ENCODE measurements at places on chromosomes 4 and X.

DNA sequence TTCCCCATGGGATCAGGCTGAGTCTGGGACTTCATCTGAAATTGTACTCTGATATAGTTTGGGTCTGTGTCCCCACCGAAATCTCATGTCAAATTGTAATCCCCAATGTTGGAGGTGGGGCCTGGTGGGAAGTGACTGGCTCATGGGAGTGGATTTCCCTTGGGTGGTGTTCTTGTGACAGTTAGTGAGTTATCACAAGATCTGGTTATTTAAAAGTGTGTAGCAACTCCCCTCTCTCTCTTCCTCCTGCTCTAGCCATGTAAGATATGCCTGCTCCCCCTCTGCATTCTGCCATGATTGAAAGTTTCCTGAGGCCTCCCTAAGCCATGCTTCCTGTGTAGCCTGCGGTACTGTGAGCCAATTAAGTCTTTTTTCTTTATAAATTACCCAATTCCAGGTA lies 61.0 kb downstream of the RASGEF1B start:
- DNase-seq, result no peak

- no peak for DNase-seq
Observed at GRCh38 chr4:77025643-77026321, 50.0 kb downstream of the CCNI start.

DNA sequence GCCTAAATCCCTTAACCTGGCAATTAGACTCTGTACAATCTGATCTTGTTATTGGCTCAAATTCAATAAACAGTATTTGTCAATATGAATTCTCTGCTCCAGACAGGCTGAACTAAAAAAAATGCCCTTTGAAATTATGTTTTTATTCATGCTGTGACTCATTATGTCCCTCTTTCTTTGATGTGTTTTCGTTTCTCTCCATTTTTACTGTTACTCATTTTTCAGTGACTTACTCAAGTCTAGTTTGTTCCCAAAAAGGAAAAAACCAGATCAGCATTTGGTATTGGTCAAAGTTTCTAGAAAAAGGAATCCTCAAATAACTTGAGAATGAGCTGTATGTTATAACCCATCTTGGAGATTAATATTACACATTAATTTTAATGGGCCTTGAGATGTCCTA lies 40.4 kb downstream of the UNC5C start:
- DNase-seq, result no peak

- no peak for DNase-seq
Observed at GRCh38 chr4:144371485-144371884, 231.0 kb upstream of the GYPA start.

GRCh38 chrX:105179644-105180043 lies 40.9 kb downstream of the TEX13A start:
- no peak for DNase-seq

DNA sequence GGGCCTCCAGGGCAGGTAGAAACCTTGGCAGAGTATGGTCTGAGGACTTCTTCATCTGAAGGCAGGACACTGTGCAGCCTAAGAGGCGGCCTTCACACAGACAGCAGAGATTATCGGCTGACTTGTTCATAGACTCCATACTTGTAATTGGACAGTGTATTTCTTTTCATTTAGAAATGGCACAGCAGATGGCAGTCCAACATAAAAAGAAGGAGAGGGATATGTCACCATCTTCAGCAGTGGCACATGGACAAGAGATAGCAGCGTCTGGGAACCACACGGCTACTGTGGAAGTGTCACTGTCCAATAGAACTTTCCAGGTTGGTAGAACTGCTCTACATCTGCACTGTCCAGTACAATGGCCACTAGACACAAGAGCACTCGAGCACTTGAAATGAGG lies 21.7 kb upstream of the GEMIN8 start:
- DNase-seq, result no peak

DNA sequence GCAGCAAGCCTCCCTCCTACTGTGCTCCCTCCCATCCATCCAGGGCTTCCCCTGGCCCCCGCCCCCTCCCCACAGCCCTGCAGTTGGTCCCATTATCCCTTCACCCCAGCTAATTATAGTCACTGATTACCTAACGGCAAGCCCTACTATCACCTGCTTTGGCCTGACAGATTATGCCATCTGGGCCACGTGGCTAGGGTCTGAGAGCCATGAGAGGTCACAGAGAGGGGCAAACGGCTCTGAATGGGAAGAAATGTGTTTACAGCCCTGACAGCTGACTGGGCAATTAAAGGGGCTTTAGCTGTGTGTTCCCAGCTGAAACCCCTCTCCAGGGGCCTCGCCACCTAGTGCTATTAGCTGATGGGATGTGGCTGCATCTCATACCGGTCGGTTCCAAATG lies 134.4 kb upstream of the CPEB2 start:
- DNase-seq, result no peak

DNA sequence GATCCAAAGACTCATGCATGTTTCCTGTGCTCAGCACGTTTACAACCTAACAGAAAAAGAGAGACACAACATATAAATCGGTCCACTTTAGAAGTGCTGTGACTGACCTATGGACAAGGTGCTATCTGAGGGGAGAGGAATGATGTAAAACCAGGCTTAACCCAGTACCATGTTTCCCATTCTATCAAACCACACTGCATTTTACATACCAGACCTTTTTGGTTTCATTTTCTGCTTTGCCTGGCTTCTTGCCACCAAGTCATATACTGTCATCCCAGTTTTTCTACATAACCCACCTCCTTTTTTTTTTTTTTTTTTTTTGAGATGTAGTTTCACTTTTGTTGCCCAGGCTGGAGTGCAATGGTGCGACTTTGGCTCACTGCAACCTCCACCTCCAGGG lies 82.2 kb downstream of the KLF8 start:
- DNase-seq, result no peak

- DNase-seq, result no peak
Observed at GRCh38 chrX:49191574-49192011, 5.4 kb upstream of the PRICKLE3 start.

- no peak for DNase-seq
Observed at GRCh38 chr4:108385076-108385475, 216.3 kb upstream of the LEF1 start.

GRCh38 chrX:136765821-136766356 lies 14.8 kb downstream of the ARHGEF6 start:
- DNase-seq, result peak; percentile 28

- no peak for DNase-seq
Observed at GRCh38 chr4:74544655-74545361, 99.9 kb downstream of the AREG start.

GRCh38 chrX:153854702-153855101 lies 24.4 kb upstream of the PDZD4 start:
- no peak for DNase-seq

DNA sequence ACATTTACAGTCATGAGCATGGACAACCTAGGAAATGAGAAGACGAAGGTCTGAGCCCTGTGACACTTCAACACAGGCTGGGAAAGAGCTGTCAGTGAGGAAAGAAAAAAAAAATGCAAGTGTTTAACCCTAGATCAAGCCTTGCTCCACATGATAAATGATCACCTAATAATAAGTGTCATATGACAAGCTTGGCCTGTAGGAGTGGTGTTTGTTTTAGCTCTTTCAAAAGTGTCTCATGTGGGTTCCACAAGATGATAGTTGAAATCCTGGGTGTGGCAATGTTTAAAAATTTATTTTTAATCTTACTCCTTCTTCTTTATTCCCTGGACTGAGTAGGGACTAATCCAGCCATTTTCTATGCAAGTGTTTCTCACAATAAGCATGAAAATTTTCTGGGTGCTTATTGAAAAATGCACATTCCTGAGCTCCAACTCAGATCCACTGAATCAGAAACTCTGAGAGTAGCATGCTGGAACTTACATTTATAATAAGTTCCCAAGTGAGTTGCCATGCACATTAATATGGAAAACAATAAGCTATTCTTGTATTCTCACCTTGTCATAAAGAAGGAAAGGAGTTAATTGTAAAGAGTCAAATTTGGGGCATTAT lies 138.3 kb downstream of the AREG start:
- DNase-seq, result no peak

GRCh38 chrX:41153957-41154356 lies 68.7 kb downstream of the USP9X start:
- DNase-seq, result no peak

DNA sequence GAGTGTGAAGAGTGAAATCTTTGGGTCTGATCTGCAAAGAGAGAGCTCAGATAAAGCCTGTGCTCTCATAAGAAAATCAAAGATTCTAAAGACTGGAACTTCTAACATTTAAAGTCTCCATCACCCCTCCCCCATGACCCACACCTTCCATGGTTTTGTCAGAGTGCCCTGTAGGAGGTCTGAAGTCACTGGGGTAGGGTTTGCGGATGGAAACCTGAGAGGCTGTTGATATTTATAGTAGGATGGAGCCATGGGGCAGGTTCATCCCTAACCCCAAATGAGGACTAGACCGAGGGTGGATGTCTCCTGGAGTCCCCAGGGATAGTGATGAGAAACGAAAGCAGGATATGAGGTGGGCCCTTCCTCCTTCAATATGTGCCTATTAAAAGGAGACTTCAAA lies 28.4 kb upstream of the NLGN4X start:
- no peak for DNase-seq

DNA sequence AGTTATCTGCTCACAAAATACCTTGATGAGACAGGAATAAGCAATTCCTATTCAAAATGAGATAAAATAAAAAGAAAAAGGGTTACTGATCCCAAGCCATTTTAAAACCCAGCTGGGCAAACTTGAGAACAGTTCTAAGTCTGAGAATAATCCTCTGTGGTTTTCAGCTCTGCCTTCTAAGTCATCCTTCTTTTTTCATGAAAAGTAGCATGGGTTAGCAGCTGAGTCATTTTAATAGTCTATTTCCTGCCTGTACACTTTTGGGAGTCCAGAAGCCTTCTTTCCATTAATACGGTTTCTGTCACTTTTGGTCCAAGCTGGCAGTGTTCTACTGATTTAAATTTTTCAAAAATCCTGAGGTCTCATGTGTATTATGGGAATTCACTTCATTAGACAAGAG lies 374.3 kb downstream of the IQCM start:
- no peak for DNase-seq

DNA sequence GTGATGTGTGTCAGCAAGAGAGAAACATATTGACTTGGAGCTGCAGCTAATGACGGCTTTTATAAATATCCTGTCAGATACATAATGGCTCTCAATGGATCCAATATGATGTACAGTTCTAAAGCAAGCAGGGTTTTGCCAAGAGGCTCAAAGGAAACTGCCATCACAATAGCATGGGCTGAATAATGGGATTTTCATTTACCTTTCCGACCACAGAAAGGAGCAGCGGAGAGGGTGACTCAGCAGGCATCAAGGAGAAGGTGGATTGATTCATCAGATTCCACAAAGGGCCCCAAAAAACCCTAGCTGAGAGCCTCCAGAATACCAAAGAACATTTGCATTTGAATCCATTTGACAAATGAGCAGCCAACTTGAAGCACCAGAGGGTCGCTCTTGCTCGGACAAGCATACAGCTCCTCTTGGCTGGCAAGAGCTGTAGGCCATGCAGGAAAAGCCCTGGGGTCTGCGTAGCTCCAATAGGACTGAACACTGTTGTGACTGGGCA lies 355.7 kb upstream of the NOCT start:
- DNase-seq, result no peak

DNA sequence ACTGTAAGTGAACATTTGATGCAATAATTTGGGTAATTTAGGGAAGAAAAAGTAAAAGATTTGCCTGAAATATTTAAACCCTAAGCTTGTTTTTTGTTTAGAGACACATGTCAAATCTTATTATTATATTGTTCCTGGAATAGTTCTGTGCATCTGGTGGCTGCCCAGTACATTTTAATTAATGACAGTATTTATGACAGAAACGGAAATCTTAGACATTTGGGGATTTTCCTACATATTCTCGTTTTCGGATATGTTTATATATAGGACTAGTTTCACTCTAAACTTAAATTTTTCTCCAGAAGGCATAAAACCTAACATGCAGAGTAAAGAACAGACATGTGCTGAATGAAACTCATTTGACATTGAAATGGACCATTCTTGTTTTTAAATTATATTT lies 125.6 kb upstream of the PAQR3 start:
- DNase-seq, result no peak

DNA sequence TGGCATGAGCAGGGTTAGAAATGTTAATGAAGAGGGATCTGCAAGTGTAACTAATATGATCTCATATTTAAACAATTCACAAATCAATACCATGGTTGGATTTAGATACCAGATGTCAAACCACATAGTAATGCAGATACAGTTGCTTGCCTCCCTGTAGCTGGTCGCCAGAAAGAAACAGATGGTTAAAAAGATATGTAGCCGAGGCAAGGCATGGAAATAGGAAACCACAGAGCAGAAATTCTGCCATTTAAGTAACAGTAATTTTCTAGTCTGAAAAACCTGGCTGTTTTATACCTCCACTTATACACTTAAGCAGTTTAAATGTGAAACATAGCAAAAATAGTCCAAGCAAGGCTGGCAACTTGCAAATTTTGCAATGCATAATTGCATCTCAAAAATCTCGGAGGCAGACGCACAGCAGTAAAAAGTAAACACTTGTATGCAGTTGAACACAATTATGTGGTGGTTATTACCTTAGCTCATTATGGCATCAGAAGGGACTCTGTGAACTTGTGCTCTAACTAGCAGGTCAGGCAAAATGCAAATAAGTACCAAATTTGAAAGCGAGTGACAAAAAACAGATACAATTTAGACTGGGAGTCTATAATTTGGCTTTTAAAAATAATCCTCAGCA lies 126.8 kb downstream of the NAA11 start:
- DNase-seq, result no peak

- DNase-seq, result no peak
Observed at GRCh38 chrX:30278365-30278764, 30.8 kb downstream of the NR0B1 start.

- DNase-seq, result no peak
Observed at GRCh38 chr4:186008057-186008456, 60.9 kb upstream of the TLR3 start.

DNA sequence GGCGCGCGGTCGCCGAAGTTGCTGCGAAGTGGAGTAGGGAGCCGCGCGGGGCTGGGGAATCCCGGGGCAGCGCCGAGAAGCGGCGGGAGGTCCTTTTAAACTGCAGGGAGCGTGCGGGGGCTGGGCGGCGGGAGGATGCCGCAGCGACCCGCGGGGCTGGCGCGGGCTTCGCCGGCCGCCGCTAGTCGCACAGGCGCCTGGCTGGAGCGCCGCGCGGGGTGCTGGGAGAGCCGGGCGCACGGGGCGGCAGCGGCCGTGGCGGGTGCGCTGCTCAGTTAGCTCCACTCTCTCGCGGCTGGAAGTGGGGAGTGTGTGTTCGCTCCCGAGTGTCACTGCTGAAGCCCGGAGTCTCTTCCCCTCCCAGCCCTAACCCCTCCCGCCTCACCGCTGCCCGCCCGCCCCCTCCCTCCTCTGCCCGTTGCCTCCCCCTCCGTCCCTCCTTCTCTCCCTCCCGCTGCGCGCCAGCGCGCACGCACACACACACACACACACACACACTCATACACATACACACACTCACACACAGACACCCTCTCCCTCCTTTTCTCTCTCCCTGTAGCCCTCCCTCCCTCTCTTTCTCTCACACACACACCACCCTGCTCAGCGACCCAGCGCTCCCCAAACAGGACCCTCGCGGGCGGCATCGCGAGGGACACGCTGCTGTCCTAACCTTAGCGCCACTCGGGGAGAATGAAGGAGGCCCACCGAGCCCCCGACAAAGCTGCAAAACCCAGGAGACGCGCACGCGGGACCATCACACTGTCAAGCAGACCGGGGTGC lies at the start of gene NDNF:
Gene NDNF, minus strand, starts transcription at position 312 of the 780 bp plus-strand sequence. CDS start 26,698 bp downstream, outside the sequence.
- peak; percentile 46 for DNase-seq

Data from Ammon's horn (tissue), 1 donor.